ENCODE measurements at places on chromosomes 4 and X. TPM values are rescaled to one million over a fixed set of nuclear protein-coding genes. Genes with fewer than 3 reads are reported as not detected.

GRCh38 chr4:36310216-36310615, 28.8 kb downstream of the DTHD1 start:
- no peak for DNase-seq

DNA sequence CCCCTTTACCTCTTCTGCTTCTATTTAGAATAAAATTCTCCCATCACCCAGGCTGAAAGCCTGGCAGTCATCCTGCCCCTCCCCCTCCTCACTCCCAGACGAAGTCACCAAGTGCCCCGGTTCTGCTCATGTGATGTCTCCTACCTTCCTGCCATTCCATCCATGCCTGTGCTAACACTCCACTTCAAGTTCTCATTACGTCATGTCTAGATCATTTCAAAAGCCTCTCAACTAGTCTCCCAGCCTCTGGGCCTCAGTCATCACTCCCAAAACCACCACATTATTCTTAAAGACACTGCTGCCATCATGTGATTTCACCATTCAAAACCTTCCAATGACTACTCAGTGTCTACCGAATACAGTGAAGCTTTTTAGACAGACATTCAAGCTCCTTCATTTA, 17.2 kb upstream of the HOPX start:
- no peak for DNase-seq

DNA sequence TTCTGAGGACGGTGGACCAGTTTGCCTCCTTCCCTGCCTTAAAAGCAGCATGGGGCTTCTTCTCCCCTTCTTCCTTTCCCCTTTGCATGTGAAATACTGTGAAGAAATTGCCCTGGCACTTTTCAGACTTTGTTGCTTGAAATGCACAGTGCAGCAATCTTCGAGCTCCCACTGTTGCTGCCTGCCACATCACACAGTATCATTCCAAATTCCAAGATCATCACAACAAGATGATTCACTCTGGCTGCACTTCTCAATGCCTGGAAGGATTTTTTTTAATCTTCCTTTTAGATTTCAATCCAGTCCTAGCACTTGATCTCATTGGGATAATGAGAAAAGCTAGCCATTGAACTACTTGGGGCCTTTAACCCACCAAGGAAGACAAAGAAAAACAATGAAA, 255.3 kb downstream of the RAPGEF2 start:
- DNase-seq = no peak

EFHC2 gene
- total RNA-seq = 0.11 TPM

CD38 gene
- total RNA-seq = not detected

Data from A673 (cell line).